ENCODE measurements at places on chromosomes 3 and 15.

GRCh38 chr15:44718927-44719292, 7.6 kb downstream of the B2M start:
- no peak for DNase-seq

GRCh38 chr3:124456506-124456905, 273.7 kb upstream of the UMPS start:
- DNase-seq, result no peak

DNA sequence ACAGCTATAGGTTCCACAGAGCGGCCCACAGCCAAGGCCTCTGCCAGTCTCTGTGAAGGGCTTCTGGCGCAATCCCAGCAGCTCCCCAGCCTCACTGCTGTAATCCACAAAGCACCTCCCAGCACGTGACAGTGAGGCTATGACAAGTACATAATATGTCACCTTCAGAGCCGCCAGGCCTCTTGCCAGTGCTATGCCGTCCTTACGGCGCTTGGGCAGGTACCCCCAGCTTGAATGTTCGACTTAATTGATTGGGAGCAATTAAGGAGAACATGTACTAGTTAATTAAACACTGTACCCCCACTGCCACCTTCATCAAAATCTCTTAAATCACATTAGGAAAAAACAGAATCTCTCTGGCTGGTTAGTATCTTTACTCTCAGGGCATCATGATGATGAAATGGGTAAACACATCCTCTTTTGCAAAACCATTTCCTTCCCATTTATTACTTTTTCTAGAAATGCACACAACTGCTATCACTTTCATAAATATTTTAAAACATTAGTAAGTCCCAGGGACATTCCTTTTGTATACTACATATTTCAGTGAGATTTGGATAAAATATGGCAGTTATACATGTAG, 169.9 kb downstream of the XXYLT1 start:
- DNase-seq, result peak; percentile 77

DNA sequence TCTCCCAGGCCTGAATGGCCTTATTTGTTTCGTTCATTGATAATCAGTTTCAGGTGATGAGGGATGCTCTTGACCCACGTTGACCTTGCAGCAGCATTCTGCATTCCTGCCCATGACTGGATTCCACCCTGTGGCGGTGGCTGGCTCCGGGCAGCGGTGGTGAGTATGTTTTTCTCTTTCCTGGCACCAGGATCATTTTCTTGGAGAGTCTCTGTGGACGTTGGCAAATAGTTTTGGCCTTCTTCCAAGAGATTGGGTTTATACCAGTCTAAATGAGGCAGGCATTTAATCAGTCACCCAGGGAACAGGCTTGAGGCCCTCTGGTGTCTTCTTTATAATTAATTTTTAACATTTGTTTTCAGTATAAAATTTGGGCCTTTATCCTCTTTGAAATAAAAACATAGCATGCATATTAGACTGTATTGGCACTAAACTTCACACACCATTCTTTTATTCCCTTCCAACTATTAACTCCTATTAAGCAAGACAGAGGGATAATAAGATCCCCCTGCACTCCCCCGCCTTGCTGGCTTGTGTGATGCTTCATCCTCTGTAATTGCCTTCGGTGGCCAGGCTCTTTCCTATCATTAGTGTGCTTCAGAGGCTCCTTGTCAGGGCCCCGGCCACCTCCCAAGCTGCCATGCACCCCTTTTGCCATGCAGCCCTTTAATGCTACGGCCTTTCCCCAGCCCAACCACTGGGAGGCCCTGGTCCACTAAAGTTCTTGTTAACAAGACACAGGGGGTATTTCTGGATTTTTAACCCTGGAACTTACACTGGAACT, 176.2 kb upstream of the TOPAZ1 start:
- no peak for DNase-seq

DNA sequence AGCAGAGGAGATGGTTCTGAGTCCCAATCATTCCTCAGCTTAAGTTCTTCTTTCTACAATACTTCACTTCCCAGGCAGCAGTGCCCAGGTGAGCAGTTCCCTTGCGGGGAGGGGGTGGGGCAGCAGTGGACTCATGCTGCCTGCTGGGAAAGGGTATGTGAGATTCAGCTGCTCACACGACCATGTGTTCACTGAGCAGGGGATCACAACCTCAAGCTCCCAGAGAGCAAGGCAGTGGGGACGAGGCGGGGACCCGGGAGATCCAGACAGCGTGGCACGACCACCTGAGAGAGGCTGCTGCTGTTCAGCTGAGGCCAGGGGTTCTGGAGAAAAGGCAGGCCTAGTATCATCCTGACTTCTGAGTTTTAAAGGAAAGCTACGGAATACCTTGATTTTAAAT, 166.6 kb downstream of the XXYLT1 start:
- no peak for DNase-seq

DNA sequence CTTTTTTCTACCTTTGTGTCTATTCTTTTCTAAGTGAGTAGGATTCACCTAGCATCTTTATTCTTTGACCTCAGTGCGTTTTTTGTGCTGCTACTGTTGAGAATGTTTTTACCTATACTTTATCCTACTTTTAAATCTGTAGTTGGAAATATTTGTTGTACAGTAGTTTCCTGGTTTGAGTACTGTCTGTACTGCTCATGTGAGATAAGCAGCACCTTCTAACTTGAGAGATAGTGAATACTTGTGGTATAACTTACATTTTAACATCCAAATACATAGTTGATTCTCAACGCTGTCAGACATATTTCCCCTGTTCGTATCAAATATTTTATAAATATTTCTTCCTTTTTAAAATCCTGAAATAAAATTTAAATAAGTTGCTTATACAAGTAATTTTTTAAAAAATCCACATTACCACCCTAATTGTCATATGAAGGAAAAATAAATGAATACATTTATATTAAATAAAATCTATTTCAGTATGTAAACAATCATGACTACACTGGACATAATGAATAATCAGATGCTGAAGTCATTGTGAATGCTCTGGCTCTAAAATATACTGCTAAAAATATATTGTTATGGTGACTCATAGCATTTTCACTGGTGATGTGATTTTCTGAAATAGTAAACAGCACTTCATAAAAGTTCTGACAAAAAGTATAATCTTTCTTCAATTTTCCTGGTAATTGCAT, 17.4 kb downstream of the ATP11B start:
- no peak for DNase-seq

GRCh38 chr3:160065786-160066185, 77.2 kb downstream of the IL12A start:
- DNase-seq, result no peak

- DNase-seq, result no peak
Measured at GRCh38 chr3:39013289-39013688, 38.5 kb downstream of the SCN11A start.

- no peak for DNase-seq
Measured at GRCh38 chr3:119898478-119899191, 116.7 kb downstream of the NR1I2 start.

GRCh38 chr3:151903501-151903991, 30.1 kb downstream of the SUCNR1 start:
- DNase-seq, result no peak

DNA sequence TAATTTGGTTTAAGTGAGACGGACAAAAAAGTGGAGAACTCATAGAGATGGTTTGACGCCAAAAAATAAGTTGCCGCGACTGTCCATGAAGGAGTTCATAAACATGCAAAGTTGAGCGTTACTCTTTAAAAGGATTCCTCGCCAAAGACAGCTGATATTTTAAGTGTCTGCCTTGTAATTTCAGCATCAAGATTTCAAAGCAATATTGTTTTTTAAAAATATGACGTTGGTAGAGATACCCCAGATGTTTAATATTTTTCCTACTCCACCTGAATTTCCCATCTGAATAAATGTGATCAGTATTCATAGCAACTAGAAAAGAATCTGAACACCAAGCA, 155.0 kb downstream of the TUSC7 start:
- no peak for DNase-seq

GRCh38 chr15:77525907-77526594, 105.4 kb downstream of the HMG20A start:
- DNase-seq, result no peak

GRCh38 chr3:139756529-139757103, 78.8 kb upstream of the NMNAT3 start:
- no peak for DNase-seq

DNA sequence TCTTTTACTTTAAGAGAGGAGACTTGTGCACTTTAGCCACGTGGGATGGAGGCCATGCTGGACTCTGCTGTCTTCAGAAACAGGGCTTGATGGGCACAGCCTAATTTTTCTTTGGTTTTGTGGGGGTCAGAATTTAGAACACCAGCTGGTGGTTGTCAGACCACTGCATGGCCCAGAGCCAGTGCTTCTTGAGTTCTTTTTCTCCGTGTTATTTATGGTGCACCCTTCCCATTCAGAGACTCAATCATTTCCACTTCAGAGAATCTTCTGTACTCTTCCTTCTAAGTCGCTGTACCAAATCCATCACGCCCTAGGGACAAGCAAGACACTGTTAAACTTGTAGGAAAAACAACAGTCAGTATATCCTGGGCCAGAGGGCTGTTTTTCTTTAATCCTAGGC, 20.1 kb downstream of the PRR23A start:
- DNase-seq, result no peak

GRCh38 chr3:130849091-130849552, 44.8 kb upstream of the ATP2C1 start:
- no peak for DNase-seq

DNA sequence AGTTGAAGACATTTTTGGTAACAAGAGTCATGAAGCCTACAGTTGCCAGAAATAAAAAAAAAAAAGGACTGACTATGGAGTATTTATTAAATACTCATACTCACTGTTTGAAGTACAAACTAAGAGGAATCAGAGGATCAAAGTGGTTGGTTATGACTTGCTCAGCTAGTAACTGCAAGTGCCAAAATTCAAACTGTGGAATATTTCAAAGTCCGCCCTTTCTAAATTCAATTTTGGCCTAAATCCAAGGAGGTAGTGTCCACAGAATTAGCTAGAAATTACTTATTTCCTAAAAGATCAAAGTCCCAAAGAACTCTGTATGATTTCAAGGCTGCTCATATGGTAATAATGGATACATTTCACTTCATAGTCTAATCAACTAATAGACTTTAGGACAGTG, 274.5 kb downstream of the ZBTB20 start:
- no peak for DNase-seq

DNA sequence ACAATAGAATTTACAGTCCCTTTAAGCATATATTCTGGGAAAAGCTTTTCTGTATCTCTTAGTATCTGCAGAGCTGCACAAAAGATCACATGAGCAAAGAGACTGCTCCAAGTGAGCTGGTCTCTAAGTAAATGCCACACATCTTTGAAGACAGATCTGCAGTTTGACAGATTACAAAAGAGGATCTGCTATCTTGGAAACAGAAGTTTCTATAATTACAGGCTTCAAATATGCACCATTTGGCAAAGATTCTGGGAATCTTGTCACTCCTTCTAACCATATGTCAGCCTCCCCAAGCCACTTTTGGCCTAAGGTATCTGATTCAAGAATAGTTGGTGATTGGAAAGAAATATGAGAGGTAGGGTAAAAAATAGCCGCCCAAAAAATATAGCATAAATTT, 9.6 kb upstream of the CFAP44 start:
- no peak for DNase-seq

- DNase-seq, result peak; percentile 10
Measured at GRCh38 chr15:62857411-62857853, 185.1 kb upstream of the TPM1 start.

GRCh38 chr3:109353057-109353456, 15.7 kb upstream of the DPPA4 start:
- no peak for DNase-seq

GRCh38 chr15:76979996-76980520, 14.9 kb upstream of the PSTPIP1 start:
- DNase-seq, result no peak

- DNase-seq, result no peak
Measured at GRCh38 chr3:111244760-111245159, 173.1 kb downstream of the NECTIN3 start.

- no peak for DNase-seq
Measured at GRCh38 chr15:69544365-69545113, 91.9 kb downstream of the RPLP1 start.

DNA sequence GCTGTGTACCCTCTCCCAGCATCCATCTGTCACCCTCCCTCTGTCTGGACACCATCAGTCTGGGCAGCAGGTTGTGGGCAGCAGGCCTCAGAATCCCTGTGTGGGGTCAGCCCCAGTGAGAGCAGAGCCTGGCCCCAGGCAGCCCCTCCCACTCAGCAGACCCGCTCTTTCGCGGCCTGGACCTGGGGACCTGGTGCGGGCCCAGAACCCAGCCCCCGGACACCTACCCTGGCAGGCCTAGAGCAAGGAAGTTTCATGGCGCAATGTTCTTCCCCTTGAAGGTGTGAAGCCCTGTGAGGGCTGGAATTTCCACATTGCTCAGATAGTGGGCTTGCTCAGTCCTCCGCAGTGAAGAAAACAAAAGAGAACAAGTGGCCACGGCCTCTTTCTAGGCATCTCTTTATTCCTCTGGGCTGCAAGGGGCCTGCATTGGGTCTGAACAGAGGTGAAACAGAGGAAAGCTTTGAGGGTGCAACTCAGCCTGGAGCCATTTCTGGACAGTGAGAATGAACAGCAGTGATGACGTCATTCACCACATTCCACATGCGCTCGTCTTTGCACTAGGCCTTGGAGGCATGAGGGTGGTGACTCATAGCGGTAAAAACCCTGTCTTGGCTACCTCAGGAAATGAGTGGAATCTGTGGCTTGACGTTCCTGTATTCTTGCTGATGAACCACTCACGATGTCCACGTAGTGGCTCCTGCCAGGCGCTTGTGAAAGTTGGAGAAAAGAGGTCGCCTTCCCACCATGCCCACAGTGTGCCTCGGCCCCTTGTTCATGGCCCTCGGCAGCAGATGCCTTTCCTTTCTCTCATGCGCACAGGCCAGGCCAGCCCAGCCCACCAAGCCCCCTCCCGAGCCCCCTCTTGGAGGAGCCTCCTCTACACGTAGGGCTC, 66.1 kb downstream of the SLC30A4 start:
- DNase-seq, result peak; percentile 85

- peak; percentile 55 for DNase-seq
Measured at GRCh38 chr3:39150803-39151631, 2.4 kb downstream of the CSRNP1 start.

DNA sequence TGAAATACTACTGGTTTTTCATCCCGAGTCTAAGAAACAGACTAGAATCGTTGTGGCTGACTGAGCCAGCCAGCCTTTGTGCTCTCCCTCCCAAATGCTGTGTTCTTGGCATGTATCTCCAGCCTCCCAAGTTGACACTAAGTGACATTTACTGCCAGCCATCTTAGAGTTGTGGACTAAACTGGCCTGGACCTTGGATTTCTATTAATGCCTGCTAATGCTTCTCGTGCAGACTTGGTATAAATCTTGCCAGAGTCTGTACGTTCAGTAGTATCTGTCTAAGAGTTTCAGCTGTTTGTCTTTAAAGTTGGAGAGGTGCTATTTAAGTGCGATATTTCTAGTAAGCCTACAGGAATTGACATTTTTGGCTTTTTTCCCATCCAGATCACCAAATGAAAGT, 166.6 kb upstream of the BHLHE40 start:
- no peak for DNase-seq

- DNase-seq, result no peak
Measured at GRCh38 chr15:43346305-43346704, 15.9 kb upstream of the LCMT2 start.

DNA sequence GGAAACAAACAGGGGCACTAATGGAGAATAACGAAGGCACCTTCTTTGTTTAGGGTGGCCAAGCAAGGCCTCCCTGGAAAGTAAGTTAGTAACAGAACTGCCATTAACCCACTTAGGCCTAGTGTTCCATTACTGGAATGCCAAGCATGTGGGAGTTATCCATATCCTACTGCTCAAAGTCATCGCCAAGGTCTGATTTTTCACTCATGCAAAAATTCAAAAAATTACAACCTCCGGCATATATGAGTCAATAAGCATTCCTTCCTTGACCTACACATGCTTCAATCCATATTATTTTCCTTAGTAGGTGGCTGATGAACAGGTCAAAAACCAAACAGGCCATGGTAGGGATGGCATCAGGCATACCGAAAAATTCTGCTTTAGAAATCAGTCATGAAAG, 1097.2 kb downstream of the FHIT start:
- DNase-seq, result no peak

Measured in CD4-positive, alpha-beta T cell treated with Interleukin-1 beta for 1 hour (primary cell).